ENCODE measurements at places on chromosomes 4 and X. TPM values are rescaled to one million over a fixed set of nuclear protein-coding genes. Genes with fewer than 3 reads are reported as not detected.

The OTUD6A gene
- not detected for total RNA-seq

The PAGE5 gene
- total RNA-seq: not detected

The PRRG3 gene
- total RNA-seq: 0.79 TPM

The AFP gene
- not detected for total RNA-seq

The FRMPD3 gene
- 0.11 TPM for total RNA-seq

The F11 gene
- total RNA-seq: 0.35 TPM

The CLNK gene
- total RNA-seq: not detected

The LONRF3 gene
- 6.3 TPM for total RNA-seq

The TMEM271 gene
- total RNA-seq: not detected

The RBM3 gene
- total RNA-seq: 221 TPM

- no peak for DNase-seq
Observed at GRCh38 chr4:163548481-163549243, 54.2 kb downstream of the TMA16 start.

- DNase-seq: peak; percentile 41
Observed at GRCh38 chr4:174423257-174423944, 98.9 kb downstream of the HPGD start.

DNA sequence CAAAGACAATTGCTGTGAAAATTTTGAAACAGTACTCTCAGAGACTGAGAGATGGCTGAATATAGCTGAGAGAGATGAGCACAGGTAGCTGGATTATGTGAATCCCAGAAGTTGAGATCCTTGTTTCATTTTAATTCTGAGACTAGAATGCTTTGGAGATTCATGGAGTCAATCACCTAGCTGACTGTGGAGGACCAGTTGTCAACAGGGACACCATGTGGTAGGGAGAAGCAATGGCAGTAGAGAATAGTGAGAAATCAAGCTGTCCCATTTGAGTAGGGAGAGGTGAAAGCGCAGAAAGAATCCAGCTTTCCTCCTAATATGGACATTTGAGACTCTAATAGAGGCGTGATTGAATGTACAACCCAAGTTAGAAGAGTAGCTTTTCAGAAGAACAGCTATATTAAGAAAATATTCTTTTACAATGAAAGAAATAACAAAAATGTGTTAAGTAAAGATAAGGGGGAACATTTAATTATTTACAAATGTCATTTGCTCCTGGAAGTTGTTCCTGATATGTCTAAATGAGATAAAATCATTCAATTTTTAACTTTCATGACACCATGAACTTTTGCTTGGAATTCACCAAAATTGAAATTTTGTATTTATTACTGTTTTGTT, 30.3 kb upstream of the GLRB start:
- DNase-seq: no peak

DNA sequence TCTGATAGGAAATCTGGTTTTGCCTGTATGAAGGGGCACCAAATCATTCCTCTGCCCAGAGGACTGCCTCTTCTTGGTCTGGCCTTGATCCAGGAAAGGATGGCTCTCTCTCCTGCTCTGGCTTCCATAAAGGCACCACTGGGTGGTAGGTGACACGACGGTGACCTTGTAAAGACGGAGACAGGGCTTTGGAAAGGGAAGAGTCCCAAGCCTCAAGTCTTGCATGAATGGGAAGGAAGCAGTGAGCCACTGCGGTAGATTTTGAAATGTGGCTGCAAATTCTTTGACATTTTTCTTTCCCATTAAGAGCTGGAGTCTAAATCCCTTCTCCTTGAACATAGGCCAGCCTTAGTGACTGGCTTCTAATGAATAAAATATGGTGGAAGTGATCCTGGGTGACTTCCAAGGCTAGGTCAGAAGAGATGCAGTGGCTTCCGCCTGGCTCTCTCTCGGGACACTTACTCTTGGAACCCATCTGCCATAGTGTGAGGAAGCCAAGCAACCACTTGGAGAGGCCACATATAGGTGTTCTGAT, 347.4 kb downstream of the BCOR start:
- no peak for DNase-seq

GRCh38 chrX:584572-584971, 46.0 kb upstream of the SHOX start:
- DNase-seq: no peak

- DNase-seq: no peak
Observed at GRCh38 chr4:153603258-153603657, 80.8 kb upstream of the TLR2 start.

DNA sequence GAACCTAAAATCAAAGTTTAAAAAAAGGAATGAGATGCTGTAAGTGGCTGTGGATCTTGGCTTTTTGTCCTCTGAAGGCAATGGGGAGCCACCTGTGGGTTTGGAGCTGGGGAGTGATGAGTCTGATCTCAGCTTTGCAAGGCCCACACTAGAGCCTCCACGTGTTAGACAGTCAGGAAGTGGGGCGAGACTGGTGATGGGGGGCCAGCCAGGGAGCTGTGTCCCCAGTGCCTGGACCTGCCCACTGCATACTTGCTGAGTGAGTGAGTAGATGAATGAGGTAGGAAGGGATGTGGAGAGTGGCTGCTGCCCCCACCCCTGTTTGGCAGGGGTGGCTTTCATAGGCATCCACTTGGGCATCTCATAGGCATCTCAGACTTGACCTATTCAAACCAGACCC, 84.0 kb downstream of the NHSL2 start:
- DNase-seq: no peak

DNA sequence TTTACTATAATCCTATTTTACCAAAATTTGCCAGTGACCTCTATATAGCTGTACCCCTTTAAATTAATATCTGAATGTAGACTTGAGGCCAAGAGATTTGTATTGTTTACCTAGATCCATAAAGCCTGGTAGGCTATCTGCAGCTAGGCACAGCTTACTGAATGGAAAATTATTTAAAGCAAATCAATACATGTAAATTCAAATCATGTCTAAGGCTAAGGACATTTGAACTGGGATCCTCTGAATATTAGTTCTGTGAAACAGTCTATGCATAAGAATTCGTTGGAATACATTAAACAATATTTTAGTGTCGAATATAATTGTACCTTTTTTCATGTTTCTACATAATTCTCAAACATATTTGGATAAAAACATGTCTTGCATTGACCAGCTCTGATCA, 1.6 kb downstream of the UGT2A3 start:
- DNase-seq: no peak

DNA sequence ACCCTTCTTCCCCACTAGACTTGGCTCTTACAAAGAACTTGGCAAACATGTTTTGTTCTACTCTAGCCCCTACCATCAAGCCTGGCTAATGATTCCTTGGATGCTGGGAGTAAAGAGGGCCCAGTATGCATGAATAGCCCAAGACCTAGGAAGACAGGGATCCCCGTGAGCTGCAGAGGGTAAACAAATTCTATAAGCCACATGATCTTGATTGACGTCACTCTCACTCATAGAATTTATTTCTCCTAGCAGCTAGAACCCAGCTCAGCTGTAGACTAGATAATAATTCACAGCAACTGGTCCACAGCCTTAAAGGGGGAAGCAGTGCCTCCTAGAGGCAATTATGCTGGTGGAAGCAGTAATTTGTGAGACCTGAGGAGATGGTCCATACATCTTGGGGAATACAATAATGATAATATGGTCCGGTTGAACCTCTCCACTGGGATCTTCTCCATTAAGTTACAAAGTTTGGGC, 16.1 kb upstream of the USO1 start:
- DNase-seq: no peak

- no peak for DNase-seq
Observed at GRCh38 chr4:23881052-23881501, 8.8 kb downstream of the PPARGC1A start.

DNA sequence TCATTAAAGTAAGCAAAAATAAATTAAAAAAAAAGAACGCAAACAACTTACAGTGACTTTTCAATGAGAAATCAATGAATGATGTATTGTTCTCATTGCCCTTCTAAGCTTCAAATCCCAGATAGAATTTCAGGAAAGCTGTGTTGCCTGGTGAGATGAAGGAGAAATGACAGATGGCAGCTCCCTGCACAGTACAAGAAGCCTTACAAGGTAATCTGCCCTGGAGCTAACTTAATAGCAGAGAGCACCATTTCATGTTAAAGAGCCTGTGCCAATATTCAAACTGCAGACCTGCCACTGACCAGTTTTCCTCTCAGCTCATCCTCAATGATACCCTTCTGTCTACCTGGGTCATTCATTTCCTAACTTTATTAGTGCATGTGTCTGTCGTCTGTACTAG, 54.0 kb downstream of the GC start:
- no peak for DNase-seq

- no peak for DNase-seq
Observed at GRCh38 chrX:22196149-22196548, 76.6 kb upstream of the CBLL2 start.

GRCh38 chr4:144547678-144548298, 98.2 kb upstream of the HHIP start:
- DNase-seq: no peak

DNA sequence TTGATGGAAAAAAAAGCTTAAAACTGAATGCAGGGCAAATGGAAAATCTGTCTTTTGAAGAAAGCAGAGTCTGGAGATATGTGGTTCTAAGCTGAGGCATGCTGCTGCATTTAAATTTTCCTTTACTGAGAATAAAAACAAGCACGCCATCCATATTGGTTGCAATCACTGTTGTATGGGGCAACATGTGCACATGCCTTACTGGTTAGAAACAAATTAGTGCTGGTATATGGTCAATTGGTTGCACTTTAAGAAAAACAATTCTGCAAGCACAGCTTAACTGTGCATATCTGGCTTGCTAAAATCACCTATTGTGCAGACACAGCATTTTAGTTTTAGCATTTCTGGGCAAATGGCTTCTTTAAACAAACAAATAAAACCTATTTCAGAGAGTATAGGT, 239.1 kb downstream of the NDST4 start:
- no peak for DNase-seq

DNA sequence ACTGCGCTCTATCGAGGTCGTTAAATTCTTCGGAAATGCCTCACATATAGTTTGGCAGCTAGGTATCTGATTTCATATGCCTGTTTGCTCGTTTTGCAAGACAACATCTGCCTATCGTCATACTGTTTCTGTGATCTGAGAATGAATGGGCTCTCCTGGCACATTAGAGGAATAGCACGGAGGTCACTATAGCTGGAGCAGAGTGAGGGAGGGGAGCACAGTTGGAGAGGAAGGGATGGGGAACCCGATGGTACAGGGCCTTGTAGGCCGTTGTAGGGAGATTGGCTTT, 552 bp downstream of the IKBKG start:
- DNase-seq: no peak

DNA sequence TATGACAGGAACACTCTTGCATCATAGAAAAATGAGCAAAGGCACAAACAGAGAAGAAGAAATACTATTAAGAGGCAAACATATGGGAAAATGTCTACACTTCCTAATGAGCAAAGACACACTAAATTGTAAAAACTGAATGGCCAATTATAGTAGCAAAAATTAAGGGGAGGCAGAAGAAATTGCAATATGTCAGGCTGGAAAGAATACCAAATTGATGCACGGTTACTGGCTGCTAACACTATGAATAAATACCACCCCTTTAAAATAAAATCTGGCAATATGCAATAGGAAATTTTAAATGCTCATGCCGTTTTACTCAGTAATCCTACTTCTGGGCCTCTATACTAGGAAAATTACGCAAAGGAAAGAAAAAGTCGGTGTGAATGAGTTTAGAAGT, 16.0 kb upstream of the PIN4 start:
- DNase-seq: no peak

- no peak for DNase-seq
Observed at GRCh38 chr4:112633477-112634235, 3.1 kb downstream of the ZGRF1 start.

GRCh38 chr4:145298885-145299284, 118.5 kb upstream of the OTUD4 start:
- no peak for DNase-seq

DNA sequence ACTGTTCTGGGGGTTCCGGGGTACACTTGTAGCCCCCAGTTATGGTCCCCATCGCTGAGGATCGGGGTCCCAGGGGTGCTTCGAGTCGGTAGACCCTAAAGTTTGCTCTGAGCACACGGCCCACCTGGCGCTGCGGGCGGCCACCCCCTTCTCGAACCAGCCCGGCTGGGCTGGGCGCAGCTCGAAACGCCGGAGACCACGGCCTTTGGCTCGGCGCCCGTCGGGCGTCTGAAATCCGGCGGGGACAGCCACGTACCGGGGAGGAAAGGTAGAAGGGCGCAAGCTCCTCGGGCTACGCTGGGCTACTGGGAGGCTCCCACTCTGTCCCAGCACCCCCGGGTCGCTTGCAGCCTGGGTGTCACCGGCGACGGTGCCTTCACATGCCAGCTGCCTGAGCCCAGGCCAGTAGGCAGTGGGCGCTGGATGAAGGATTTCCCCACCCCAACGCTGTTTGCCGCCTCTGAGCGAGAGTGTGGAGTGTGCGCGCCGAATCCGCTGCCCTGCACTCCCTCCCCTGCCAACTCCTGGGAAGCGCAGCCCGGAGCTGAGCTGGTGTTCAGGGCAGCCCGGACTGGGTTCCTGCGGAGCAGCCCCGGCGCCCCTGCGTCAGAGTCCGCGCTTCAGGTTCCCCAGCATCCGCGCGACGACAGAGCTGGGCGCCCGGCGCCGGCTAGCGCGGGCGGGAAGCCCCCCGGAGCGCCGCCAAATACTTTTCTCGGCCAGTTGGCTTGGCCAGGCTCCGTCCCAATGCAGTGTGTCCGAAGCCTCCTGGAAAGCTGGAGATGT, 637 bp downstream of the MAMLD1 start:
- peak; percentile 76 for DNase-seq

- DNase-seq: no peak
Observed at GRCh38 chr4:129622566-129622965, 526.6 kb downstream of the C4orf33 start.

- no peak for DNase-seq
Observed at GRCh38 chr4:122099896-122100295, 52.2 kb upstream of the BLTP1 start.

GRCh38 chr4:56671860-56672259, 9.2 kb downstream of the HOPX start:
- DNase-seq: no peak

- peak; percentile 40 for DNase-seq
Observed at GRCh38 chr4:157978680-157979361, 194.0 kb downstream of the GASK1B start.

DNA sequence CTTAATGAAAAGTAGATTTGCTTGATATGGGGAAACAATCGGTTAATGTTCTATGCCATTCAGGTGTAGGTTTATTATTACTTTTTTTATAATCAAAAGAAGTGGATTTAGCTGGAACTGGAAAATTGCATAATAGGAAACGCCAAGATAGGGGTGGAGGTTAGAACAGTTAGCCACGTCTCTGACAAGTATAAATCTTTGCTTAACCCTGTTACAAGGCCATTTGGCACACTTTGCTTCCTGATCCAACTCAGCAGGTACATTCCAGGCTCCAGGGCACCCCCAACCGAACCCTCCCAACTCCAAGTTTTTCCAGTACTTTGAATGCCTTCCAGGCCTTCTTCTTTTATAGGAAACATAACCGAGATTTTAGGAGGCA, 50.6 kb upstream of the ACSL4 start:
- peak; percentile 12 for DNase-seq

- DNase-seq: no peak
Observed at GRCh38 chrX:107577933-107578332, 50.4 kb upstream of the PRPS1 start.

DNA sequence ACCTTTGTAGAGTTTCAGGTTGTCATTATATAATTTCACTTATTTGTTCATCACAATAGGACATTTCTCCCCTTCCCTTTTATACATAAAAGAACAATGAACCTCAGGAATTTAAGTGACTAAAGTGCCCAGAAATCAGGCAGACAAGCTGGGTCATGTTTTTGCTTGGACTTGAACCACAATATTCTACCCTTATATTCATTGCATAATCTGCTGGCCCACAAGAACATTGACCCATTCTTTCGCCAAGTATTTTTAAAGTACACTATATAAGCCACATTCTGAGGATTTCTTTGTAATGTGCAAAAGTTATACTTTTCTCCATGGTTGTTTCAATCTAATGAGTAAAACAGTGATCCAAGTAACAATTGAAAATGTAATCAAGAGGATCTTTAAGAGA, 637.5 kb upstream of the SLIT2 start:
- no peak for DNase-seq
